ENCODE measurements at places on chromosomes 7 and 10.

GRCh38 chr7:96045919-96046318 is 273.6 kb downstream of the DYNC1I1 start:
- no peak for DNase-seq

DNA sequence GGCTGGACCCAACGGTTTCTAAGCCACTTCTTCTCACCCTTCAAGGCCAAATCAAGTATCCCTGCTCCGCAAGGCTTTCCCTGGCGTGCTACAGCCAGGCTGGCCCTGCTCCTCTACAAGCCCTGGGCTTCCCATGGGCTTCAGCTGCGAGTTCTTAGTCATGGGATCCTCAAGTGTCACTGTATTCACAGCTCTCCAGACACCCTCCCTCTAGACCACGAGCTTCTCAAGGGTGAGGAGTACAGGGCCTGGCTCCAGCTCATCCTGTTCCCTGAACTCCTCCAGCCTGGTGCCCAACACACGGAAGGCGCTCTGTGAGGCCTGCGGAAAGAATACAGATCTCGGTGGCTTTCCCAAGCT is 38.8 kb downstream of the FAM53B start:
- no peak for DNase-seq

DNA sequence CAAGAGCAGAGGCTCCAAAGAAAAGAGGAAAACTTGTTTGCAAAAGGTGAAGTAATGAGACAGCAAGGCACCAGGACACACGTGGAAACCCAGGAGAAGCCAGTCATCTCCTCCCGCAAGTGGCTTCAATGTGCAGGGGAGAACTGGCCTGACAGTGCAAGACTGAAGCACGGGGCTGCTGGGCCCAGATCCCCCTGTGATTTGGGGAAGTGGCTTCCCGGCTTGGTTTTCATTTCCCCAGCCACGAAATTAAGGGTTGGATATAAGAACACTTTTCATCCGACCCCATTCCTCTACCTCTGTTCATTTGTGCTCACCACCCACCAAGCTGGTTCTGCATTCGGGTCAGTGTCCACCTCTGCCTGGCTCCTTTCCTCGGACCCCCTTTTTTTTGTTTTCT is 306.4 kb downstream of the FGFR2 start:
- no peak for DNase-seq

DNA sequence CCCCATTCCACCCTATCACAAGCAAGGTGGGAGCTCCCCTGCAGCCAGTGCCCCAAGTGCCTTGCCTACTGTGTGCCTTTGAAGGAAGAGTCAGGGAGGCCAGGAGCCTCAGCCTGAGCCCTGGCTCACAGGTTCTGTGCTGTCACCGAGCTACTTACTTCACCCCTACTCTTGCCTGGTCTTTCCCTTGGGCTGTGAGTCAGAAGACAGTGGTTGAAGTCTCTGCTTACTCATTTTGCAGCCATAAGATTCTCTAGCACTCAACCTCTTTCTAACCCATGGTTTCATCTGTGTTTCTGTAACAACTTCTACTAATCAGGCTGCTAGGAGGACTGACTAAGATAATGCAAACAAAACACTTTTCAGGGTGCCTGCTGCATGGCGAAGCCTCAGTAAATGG is 114.5 kb downstream of the PLCE1 start:
- no peak for DNase-seq

- DNase-seq, result no peak
Measured at GRCh38 chr10:86798611-86799010, 42.2 kb downstream of the BMPR1A start.

DNA sequence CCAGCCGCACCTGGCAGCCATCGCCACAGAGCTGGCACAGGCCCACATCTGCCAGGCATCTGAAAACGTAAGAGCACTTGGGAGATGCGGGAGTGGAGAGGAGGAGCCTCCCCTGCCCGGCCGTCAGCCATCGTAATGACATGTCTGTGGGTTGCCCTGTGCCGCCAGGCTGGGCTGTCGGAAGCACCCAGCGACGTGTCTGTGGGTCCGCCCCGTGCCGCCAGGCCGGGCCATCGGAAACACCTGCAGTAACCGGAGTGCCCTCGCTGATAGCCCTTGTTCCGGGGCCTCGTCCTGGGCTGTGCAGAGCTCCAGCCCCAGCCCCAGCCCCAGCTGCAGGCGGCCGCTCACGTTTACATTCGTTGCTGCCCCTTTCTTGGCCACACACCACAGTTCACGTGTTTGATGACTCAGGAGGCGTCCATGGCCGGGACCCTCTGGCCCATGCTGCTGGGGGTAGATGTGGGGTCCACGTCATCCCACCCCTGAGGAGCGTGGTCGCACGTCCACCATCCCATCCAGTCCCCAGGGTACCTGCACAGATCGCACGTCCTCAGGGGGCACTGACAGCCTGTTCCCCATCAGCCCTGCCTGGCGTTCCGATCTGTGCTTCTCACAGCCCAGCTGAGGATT is 30.0 kb upstream of the PRKAR1B start:
- no peak for DNase-seq

- no peak for DNase-seq
Measured at GRCh38 chr7:9796241-9796640, 1177.4 kb upstream of the PHF14 start.

DNA sequence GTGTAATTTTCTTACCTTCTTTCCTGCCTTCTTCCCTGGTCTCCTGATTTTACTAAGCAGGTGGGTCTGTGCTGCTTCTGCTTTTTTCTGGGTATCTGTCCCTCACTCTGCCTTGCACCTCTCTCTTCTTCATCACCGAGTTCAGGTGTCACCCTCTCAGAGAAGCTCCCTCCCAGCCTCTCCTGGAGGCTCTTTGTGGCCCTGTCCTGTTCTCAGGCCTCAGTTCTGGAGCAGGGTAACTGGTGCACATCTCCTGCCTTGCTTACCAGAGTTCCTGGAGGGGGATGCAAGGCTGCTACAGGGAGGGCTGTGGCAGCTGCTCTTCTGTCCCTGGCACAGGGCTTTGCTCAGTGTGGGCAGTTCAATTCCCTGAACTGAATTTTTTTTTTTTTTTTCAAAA is 66.1 kb downstream of the RBM33 start:
- DNase-seq, result no peak

GRCh38 chr10:74079028-74079935 is 71.3 kb downstream of the AP3M1 start:
- no peak for DNase-seq

Data from stimulated activated CD4-positive, alpha-beta T cell treated with anti-CD3 and anti-CD28 coated beads, Interleukin-1b, Interleukin-23, amount 100 ng/mL, for 24 hours (primary cell).